ENCODE measurements at places on chromosomes 1 and 21.

- peak; percentile 19 for DNase-seq
These were observed 1.1 kb downstream of the ERO1B start for GRCh38 chr1:236280438-236281197.

- DNase-seq = no peak
These were observed 3.4 kb downstream of the OR2T11 start for GRCh38 chr1:248631354-248632008.

- DNase-seq = no peak
These were observed 162.6 kb downstream of the RUNX1 start for GRCh38 chr21:34886240-34887104.

GRCh38 chr21:31459457-31459856 lies 115.4 kb upstream of the TIAM1 start:
- no peak for DNase-seq
